ENCODE measurements at places on chromosomes 11 and 22.
A peak's percentile ranks its signal among the peaks of the same experiment; 100 is the strongest.

- no peak for DNase-seq
These were observed 209.4 kb upstream of the NCAM1 start for GRCh38 chr11:112751772-112752171.

DNA sequence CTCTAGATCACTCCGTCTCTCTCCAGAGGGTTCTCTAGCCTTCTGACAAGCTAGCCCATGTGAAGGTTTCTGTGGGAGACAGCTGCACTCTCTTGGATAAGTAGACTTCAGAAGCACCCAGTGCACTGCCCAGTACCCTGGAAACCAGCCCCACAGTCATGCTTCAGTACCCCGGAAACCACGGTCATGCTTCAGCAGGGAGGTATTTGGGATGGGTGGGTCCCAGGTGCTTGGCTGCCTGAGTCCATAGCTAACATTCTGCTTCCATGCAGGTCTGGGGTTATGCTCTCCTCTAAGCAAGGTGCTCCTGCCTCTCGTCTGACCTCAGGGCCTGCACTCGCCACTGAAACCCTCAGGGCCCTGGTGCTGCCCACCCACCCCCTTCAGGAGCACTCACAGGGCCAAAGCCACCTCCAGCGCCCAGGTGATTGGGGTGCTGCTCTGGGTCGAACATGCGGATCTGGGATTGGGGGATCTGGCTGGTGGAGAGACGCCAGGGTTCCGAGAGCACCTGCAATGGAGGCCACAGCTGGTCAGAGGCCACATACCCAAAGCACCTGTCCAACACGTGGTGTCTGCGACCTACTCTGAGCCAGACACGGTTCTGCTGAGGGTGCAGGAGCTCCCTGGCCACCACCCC lies 7.3 kb upstream of the SYCE3 start:
- peak; percentile 34 for DNase-seq

GRCh38 chr11:113161711-113162591 lies 152.4 kb upstream of the TTC12 start:
- no peak for DNase-seq

GRCh38 chr11:46112961-46113607 lies 8.2 kb downstream of the PHF21A start:
- DNase-seq, result peak; percentile 53

- DNase-seq, result no peak
These were observed 44.0 kb downstream of the MRTFA start for GRCh38 chr22:40592352-40593113.

GRCh38 chr11:114478768-114479167 lies 39.5 kb downstream of the REXO2 start:
- no peak for DNase-seq

DNA sequence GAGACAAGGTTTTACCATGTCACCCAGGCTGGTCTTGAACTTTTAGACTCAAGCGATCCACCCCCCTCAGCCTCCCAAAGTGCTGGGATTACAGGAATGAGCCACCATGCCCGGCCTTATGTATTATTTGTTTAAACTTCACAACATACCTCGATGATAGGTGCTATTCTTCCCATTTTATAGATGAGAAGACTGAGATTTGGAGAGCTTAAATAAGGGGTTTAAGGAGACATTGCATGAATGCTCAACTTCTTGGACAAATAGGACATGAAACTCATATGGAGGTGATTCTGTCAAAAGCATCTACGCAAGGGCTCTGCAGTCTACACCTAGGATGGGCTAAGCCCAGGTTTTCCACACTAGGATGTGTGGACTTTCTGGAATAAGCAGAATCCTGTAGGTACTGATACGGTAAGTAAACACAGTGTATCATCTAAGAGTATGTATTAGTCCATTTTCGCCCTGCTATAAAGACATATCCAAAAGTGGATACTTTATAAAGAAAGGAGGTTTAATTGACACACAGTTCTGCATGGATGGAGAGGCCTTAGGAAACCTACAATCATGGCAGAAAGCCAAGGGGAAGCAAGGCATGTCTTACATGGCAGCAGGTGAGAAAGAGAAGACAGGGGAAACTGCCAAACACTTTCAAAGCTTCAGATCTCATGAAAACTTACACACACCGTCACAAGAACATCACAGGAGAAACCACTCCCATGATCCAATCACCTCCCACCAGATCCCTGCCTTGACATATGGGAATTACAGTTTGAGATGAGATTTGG lies 62.8 kb upstream of the CAPRIN1 start:
- DNase-seq, result no peak

GRCh38 chr11:36617543-36618362 lies 19.7 kb upstream of the RAG2 start:
- DNase-seq, result no peak

DNA sequence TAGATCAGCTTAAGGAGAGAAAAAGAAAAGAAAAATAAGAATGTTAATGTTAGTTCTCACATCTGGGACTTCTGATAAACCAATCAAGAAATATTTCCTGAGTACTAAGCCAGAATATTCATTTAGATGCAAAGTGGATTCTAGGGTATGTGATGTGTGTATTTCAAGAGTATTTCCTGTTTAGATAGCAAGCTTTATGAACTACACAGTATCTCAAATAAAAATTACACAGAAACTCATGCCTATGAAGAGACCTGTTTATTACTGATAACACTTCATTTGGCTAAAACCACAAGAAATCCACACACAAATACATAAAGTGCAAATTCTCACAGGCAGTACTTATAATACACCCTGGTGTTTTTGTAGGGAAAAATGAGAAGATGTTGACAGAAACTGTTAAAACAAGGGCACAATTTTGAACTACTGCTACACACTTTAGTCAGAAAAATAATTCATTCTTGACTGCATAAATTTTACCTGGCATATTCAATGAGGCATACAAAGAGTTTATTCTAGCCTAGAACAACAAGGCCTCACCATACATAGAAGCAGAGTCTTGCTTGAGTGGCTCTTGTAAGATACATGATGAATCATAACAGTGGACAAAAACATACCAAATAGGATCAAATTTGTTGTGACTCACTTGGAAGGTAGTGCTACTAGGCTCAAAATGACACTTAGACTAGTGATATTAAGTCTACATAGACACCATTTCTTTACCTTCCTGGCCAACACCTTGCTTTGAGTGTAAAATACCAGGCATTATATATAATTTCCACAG lies 18.8 kb upstream of the P4HA3 start:
- DNase-seq, result no peak

- DNase-seq, result no peak
These were observed 26.4 kb downstream of the INCENP start for GRCh38 chr11:62149986-62150886.

DNA sequence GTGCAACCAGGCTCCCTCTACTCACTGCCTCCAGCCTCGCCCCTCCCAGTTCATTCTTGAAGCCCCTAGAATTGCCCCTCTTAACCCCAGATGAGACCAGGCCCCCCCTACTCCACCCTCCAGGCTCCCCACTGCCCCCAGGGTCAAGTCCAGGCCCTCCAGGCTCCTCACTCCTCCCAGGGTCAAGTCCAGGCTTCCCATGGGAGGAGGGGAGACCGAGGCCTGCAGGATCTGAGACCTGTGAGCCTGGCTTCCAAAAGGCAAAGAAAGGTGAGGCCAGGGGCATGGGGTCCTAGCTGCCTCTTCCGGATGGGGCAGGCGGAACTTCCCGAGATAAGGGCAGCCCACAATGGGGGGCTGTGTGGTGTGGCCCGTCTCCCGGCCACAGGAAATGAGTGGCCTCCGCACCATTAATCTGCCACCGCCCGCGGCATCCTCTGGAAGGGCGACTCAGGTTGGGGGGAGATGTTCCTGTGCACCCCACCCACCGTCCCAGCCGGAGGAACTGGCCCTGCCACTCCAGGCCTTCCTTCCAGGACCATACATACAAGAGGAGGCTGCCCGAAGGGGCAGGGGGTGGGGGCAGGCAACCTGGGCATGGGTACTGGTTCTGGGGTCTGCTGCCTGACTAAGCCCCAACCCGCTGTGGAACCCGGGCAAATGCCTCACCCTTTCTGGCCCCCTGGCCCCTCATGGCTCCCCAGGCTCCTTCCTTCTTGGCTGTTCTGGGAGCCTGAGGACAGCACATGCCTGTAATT lies 35.1 kb upstream of the WNT11 start:
- DNase-seq, result no peak

DNA sequence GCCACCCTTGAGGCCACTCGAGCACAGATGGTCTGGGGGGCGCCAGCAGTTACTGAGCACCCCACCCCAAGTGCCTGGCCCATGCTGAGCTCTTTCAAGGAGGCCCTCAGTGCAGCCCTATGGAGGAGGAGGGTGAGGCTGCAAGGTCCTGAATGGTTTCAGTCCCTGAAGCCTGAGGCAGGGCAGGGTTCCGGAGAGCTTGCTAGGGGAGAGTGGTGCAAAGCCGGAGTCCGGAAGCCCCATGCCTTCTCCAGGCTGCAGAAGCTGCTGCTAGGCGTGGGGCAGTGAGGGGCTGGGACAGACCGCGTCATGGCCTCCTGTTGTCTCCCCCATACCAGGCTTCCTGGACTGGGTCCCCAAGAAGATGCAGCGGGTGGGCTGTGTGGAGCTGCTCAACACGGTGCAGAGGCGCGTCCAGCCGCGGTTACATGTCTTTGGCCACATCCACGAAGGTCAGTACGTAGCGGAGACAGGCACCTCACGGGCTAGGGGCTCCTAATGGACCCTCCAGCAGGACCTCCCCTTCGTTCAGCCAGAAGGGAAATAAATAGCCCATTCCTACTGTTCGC lies 90.6 kb downstream of the MPPED1 start:
- no peak for DNase-seq

DNA sequence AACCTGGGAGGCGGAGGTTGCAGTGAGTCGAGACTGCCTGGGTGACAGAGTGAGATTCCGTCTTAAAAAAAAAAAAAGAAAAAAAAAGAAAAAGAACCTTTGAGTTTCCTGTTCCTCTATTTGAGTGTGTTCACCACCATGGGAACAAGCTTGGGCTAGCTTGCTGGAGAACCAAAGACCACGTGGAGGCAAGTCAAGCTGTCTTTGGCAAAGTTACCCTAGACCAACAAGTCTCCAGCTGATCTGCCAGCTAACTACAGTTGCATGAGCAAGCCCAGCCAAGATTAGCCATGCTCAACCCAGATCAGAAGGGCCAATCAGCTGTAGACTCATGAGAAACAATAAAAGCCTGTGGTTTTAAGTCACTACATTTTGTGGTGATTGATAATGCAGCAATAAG lies 29.7 kb downstream of the SLN start:
- DNase-seq, result no peak

DNA sequence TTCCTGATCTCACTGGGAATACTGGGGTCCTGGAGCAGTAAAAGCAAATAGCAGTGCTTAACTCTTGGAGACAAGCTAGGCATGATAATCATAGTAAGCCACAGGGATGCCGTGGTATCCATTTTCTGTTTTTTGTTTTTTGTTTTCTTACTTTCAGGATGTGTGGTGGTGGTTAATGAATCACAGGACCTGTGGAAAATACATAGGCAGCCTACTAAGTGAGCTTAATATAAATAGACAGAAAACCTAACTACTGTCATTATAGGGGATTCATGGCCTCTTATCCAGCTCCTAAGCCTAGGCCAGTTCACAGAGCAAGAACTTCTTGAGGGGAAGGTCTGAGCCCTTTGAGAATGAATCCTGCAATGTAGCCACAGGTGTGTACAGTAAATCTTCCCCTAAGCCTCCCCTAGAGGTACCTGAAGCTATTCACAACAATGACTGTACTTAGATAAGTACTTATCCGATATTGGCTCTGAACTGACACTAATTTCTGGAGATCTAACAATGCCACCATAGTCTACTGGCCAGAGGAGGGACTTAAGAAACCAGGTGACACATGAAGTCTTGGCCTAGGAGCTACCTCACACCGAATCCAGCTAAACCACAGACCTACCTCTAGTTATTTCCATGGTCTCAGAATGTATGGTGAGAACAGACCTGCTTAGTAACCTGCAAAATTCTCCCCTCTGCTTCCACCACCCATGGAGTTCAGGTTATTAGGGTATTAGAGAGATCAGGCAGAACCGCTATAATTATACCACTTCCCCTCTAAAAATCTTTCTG lies 83.6 kb downstream of the ENTHD1 start:
- DNase-seq, result no peak

DNA sequence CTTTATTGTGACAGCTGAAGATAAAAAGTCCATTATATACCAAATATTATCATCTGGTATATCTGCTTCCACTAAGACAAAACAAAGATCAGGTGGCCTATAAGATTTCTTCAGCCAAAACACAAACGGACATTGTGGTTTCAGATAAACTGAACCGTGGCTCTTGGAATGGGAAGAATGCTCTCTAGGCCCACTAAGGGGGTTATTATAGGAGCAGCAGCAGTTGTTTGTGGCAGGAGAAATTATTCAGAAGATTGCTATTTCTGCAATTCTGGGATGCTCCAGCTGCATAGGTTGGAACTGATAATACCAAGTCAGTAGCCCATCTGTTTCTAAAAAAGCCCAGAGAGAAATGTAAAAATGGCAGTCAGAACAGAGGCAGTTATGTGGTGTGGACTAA lies 145.3 kb downstream of the NCAM1 start:
- DNase-seq, result no peak

DNA sequence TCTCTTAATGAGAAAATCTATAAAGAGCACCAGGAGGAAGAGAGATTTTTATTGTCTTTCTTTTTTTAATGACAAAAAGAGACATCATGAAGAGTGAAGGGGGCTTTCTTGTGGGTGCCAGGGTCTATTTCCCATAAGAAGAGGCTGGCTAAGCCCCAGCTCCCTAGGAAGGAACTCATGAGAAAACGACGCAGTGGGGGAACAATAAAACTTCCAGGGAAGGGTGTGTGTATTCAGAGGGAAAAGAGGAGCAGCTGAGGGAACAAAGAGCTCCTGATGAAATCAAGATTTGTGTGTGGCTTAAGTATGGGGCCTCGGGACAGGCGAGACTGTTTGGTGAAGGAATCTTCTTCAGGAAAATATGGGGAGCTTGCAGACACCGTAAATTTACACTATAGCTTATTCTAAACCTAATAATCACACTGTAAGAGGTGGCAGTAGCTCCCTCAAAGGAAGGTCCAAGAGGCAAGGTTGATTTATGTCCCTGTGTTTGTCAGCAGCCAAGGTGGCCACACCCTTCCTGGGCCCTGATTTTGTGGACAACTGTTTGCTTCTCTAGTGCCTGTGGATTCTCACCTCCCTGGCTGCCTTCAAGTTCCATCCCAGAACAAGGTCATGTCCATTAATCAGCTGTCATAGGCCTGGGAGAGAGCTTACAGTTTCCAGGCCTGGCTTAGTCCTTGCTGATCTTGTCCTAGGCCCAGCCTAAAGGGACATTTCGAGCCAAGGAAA lies 615.7 kb downstream of the INSC start:
- no peak for DNase-seq

GRCh38 chr11:9601037-9601875 lies 27.8 kb downstream of the WEE1 start:
- DNase-seq, result peak; percentile 56

DNA sequence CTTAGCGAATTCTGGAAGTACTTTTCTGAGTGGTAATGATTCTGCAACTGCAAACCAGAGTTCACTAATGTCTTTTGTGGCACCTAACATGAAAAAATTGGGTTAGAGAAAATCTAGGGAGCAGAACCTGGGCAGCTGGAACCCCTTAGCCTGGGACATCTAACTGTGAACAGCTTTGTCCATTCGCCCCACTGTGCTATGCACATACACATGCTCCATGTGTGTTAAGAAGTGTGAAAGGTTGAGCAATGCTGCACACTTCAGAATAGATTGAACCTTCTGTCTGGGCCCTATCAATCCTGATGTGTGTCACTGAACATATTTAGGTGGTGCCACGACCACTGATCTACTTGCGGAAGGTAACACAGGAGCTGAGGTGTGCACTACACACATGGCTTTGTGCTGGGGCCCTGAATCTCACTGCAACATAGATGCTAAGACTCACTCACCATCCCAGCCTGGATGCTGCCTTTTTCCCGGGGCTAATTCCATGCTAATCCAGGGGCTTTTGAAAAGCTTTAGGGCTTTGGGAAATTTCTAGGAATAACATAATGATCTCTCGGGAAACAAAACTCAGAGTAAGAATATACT lies 976.2 kb downstream of the NTM start:
- DNase-seq, result no peak

- DNase-seq, result no peak
These were observed 23.9 kb upstream of the KDM2A start for GRCh38 chr11:67095214-67095507.
